Fibroblast of lung (primary cell): ENCODE measurements at places on chromosomes 7 and 10. TPM values are rescaled to one million over a fixed set of nuclear protein-coding genes. Genes with fewer than 3 reads are reported as not detected.

GOLGA7B gene
- under 0.01 TPM in 1 of 2 replicates, not detected in the other for total RNA-seq

GATA3 gene
- total RNA-seq = not detected in 2 replicates

EGR2 gene
- total RNA-seq = 0.33 and 2.1 TPM in 2 replicates

PAX4 gene
- not detected in 2 replicates for total RNA-seq

XPNPEP1 gene
- total RNA-seq = 86.5 and 93.5 TPM in 2 replicates

XRCC2 gene
- total RNA-seq = under 0.01 and 0.66 TPM in 2 replicates

AASS gene
- 31.6 and 49.2 TPM in 2 replicates for total RNA-seq

NEBL gene
- total RNA-seq = 0.33 and 1.3 TPM in 2 replicates

UNCX gene
- total RNA-seq = not detected in 2 replicates

ALDH18A1 gene
- 80.4 and 85.7 TPM in 2 replicates for total RNA-seq

CALML5 gene
- not detected in 2 replicates for total RNA-seq

RAMP3 gene
- total RNA-seq = under 0.01 and 0.17 TPM in 2 replicates

HOXA7 gene
- total RNA-seq = 1.0 and 1.2 TPM in 2 replicates

ADGRA1 gene
- total RNA-seq = not detected in 2 replicates

CRHR2 gene
- total RNA-seq = not detected in 2 replicates

NXPH1 gene
- not detected in 2 replicates for total RNA-seq

PLOD3 gene
- total RNA-seq = 52.4 and 89.0 TPM in 2 replicates

PLXDC2 gene
- total RNA-seq = 5.1 and 12.3 TPM in 2 replicates

SPAG6 gene
- total RNA-seq = under 0.01 TPM in 1 of 2 replicates, not detected in the other

BHLHA15 gene
- total RNA-seq = 0.33 and 0.51 TPM in 2 replicates

AKR1D1 gene
- not detected in 2 replicates for total RNA-seq

CYP2C19 gene
- total RNA-seq = not detected in 2 replicates
